Fibroblast of skin of left biceps (primary cell): ENCODE measurements at places on chromosomes 6 and 20.
A peak's percentile ranks its signal among the peaks of the same experiment; 100 is the strongest.

GRCh38 chr6:105616521-105616920 lies 213.6 kb upstream of the PREP start:
- DNase-seq: no peak

- DNase-seq: no peak
These were observed 2.9 kb downstream of the SPAG4 start for GRCh38 chr20:35618263-35619131.

DNA sequence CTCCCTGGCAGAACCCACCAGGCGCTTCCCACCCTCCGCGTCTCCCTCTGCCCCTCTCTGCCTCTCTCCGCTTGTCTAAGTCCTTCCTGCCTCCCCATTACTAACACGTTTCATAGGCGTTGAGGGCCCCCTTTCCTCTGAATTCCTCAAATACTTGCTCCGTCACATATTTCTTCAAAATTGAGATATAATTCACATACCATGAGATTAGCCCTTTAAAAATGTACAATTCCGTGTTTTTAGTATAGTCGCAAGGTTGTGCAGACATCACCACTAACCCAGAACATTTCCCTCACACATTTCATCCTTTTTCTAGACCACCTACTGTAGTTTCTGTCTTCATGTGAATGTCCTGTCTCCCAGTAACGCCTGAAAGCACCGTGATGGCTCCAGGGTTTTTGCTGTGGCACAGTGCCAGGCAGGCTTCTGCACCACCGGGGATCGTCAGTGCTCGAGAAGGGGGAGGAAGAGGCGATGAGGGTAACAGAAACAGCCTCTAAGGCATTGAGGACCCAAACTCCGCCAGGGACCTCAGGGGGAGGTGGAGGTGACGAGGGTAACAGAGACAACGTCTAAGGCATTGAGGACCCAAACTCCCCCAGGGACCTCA lies 141.9 kb upstream of the SNX9 start:
- DNase-seq: no peak

DNA sequence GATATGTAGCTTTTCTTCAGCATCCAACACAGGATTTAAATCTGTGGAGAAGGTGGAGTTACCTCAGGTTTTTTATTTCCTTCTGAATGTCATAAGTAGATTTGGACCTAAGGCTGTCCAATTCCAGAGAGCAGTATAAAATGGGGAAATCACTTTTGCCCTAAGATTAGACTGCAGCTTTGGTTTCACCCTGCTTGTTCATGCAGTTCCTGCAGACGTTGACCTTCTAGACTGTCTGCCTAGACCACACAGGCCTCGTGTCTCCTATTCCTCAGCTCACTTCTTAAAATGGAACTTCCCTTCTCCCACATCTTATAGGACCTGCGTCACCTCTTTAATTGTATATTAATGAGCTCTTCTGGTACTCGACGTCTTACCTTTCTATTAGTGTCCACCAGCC lies 26.0 kb upstream of the C6orf62 start:
- no peak for DNase-seq

DNA sequence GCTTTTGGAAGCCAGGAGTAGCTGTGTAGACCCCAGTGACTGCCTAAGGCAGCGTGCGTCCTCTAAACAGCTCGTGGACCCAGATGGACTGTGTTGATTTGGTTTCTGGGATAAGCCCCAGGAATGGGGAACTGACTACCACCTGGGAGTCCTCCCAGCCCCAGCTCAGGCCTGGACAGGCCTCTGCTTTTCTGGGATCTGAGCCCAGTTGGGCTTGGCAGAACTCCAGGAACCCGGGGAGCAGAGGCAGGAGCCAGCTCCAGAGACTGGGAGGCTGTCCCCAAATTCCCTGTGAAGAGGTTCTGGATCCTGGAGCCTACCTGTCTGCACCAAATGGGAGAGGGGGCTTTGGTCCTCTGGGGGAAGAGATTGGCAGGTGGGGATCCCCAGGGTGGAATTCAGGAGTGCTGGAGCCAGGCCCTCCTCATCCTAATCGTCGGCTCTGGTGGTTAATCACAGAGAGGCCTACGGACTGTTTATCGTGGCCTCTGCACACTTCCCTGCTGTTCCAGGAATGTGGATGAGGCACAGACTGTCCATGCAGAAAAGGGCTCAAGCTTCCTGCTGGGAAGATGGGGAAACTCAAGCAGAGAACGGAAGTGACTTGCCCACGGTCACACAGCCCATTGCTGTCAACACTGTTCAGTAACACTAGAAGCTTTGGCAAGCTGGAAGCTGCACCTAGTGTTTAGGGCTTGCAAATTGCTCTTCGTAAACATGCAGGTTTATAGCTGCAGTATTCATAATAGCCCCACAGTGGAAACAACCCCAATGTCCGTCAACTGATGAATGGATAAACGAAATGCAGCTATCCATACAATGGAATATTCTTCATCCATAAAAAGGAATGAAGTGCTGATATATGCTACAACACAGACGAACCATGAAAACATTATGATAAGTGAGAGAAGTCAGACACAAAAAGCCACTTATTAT lies 100.6 kb downstream of the KCNB1 start:
- peak; percentile 18 for DNase-seq

DNA sequence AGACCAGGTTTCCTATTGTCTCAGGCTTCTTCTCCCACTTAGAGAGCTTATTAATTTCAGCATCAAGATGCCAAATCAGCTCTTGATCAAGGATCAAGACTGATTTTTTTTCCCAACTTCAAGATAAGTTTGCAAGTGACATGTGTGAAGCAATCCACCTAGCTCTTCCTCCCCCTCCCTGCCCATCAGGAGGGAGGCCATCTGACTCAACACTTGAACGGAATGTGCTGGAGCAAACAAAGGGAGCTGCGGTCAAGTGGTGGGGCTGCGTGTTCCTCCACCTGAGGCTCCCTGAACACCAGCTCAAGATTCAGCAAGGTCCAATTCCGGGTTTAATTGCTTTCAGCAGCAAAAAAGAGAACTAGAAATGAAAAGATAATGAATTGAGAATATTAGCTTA lies 38.7 kb downstream of the TTI1 start:
- DNase-seq: no peak

- DNase-seq: no peak
These were observed 922.8 kb downstream of the QKI start for GRCh38 chr6:164337024-164337924.

- DNase-seq: no peak
These were observed 1686.4 kb downstream of the GRIK2 start for GRCh38 chr6:103079867-103080266.

GRCh38 chr20:9572670-9573069 lies 58.3 kb downstream of the LAMP5 start:
- DNase-seq: no peak

DNA sequence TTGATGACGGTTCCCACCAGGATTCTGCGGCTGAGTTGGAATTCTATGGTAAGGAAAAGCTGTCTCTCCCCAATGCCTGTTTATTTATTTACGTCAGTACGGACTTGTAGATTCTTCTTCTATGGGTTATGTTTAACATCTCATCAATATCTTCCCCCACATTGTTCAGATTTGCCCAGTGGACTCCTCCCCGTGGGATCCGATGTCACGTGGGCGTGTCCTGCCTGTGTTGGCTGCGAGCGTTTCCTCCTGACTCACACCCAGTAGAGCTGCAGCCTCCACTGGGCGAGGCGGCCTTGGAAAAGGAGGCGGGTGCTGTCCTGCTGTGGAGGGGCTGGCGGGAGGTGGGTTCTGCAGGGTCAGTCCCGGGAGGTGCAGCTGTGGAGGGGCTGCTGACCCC lies 46.8 kb upstream of the SLCO4A1 start:
- DNase-seq: no peak

GRCh38 chr6:135475292-135475886 lies 22.2 kb downstream of the AHI1 start:
- DNase-seq: peak; percentile 69

GRCh38 chr20:41234041-41234440 lies 83.5 kb downstream of the ZHX3 start:
- no peak for DNase-seq

- DNase-seq: peak; percentile 75
These were observed 467.1 kb upstream of the HSF2 start for GRCh38 chr6:121932076-121932991.

DNA sequence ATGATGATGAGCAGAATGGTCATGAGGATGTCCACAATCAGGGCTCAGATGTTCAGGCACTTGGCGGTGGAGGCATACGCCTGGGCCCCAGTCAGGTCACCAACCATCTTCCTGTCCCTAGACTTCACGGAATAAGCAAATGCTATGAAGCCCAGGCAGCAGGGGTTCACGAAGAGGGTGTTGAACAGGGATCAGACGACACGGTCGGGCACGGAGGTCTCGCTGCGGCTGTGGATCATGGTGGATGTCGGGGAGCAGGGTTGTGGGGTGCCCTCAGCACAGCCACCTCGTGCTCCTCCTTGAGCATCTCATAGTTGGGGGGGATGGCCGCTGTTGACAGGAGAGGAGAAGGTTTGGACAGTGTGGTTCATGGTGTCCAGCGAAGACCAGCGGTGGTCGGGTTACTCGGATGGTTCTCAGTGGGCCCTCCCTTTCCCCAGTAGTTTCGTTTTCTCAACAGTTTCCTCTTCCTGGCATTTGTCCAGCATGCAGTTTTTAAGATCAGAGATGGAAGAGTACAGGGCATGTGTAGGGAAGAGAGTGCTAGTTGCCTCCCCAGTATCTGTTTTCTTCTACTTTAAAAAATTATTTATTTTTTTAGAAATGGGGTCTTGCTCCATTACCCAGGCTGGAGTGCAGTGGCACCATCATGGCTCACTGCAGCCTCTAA lies 20.3 kb upstream of the SPDEF start:
- DNase-seq: no peak

GRCh38 chr6:157364705-157365104 lies 16.3 kb upstream of the ZDHHC14 start:
- DNase-seq: no peak

DNA sequence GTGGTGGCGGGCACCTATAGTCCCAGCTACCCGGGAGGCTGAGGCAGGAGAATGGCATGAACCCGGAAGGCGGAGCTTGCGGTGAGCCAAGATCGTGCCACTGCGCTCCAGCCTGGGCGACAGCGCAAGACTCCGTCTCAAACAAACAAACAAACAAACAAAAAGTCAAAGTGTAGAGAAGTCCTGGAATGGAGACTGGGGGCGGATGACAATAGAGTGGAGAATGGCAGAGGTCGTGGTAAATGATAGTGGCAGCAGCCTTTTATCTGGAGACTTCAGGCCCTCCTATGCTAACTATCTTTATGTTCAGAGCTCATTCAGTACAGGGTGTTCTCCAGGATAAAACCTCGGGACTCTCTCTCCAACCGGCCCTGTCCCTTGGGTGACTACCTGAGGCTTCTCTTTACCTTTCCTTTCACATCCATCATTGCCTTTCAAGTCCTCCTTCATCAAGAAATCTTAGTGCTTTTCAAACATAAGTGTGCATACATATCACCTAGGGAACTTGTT lies 1.4 kb upstream of the FKBPL start:
- DNase-seq: no peak

- DNase-seq: no peak
These were observed 27.6 kb upstream of the RIMS4 start for GRCh38 chr20:44837946-44838345.

- no peak for DNase-seq
These were observed 81.8 kb upstream of the EYA4 start for GRCh38 chr6:133159255-133159795.

DNA sequence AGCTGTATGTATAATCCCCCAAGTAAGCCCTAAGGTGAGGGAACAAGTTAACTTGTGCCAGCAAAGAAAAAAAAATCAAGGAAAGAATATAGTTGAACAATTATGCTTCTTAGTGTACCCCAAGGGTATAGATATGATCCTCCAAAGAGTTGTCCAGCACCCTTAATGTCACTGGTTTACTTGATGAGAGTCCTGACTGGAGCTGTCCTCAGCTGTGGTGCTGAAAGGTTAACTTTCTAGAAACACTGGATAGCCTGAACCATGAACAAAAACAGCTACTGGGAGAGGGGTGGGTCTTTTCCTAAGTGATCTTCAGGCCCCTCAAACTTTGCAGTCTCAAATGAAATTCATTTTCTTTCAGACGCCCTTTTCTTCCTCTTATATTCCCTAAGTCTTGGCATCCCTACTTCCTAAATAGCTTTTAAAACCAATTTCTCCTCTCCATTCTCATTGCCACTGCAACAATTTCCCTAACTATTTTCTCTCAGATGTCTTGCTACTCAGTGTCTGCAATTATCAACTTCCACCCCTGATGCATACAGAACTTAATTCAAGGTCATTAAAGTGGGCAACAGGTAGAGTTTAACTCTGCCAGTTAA lies 83.5 kb upstream of the PROKR2 start:
- DNase-seq: no peak

DNA sequence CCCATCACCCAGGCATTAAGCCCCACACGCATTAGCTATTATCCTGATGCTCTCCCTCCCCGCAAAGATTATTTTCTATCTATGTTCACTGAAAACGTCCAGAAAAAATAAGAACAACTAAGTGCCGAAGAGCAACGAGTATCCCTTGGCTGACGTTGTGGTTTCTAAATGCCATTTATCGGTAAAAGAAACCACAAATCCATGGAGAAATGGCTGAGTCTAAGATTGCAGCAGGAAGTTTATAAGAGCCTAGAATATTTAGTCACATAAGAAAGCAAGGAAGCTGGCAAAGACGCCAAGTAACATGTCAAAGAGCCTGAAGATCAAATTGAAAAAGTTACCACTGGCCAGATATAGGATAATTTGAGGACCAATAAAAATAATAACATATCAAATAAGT lies 18.1 kb upstream of the NOX3 start:
- DNase-seq: no peak

DNA sequence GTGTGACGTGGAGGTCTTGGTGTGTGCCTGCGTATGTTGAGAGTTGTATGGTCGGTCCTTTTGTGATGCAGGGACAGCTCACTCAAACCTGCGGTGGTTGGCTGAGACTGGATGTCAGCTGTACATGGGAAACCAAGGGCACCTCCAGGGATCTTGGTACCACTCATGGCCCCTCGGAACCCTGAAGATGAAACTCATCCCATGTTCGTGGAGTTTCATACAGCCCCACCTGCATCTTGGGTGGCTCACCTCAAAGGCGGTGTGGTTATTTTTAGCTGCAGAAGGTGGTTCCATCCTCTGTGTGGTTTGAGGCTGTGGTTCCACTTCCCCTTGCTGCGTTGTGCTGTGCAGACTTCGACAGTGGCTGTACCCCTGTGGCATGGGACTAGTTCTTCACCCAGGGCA lies 52.6 kb upstream of the SLC22A1 start:
- DNase-seq: no peak

GRCh38 chr20:44810391-44811149 lies at the start of gene RIMS4:
Gene RIMS4 (minus strand): TSS chr20:44810546. CDS start chr20:44810271, 275 bp downstream.
- no peak for DNase-seq

DNA sequence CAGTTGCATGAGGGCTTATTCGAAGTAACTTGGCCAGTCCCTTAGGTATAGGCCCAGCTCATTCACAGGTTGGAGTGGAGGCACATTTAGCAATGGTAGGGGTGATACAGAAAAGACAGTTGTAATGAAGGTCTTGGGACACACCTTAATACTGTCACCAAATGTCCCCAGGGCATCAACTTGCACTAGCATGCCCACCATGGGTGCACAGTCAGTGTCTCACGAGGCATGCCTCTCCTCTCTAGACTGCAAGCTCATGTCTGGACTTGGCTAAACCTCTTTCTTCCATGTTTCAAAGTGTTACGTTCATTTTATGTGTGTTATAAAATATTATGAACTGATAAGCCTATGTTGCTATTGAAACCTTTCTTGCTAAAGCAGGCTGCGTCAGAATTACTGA lies 124.0 kb upstream of the ECI2 start:
- no peak for DNase-seq

GRCh38 chr20:62723351-62723750 lies 14.7 kb downstream of the NTSR1 start:
- DNase-seq: no peak

- DNase-seq: no peak
These were observed 3.3 kb downstream of the SNAI1 start for GRCh38 chr20:49986049-49986448.
